Naive thymus-derived CD8-positive, alpha-beta T cell (primary cell): ENCODE measurements at places on chromosomes 11 and 22.

- peak; percentile 31 for DNase-seq
Observed at GRCh38 chr22:39236321-39237317, 8.2 kb downstream of the PDGFB start.

DNA sequence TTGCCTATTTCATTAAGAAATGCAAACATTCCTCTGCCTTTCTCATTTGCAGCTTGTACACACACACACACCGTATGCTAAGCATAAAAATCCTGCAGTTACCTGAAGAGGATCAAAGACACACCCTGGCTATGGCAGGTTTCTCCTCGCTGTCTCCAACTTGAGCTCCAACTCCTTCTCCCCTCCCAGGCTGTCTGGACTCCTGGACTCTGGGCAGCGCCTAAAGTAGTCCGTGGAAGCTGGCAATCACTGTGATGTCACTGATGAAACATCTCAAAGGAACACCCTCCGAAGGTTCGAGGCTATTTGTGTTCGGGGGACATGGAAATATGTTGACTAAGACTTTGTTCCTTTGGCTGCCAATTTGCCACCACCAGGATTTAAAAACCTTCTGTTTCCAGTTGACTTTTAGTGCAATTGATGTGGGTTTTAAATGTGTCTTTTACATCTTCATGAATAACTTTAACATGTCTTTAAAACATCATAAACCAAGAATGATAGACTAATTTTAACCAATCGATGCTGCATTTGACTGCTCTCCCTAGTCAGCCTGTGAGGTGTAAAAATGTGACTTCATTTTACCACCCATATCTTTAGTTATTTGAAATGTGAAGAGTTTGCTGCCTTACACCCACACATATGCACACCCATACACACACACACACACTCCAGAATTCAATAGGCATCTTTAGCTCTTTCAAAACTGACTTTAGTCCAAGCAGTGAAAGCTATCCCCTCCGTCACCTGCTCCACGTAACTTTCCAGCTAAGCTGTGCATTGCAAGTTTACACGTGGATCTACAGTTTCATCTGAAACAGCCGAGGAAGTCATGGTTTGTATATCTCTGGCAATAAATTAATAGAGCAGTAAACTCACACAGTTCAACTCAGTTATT lies at the start of gene SLN:
Gene SLN, minus strand, starts transcription at position 196 of the 895 bp plus-strand sequence.
- no peak for DNase-seq

- no peak for DNase-seq
Observed at GRCh38 chr22:20128902-20129746, 2.5 kb upstream of the ZDHHC8 start.

GRCh38 chr11:74980634-74981033 lies 8.1 kb upstream of the NEU3 start:
- DNase-seq = no peak

GRCh38 chr22:44452531-44453420 lies 45.3 kb downstream of the RTL6 start:
- DNase-seq = no peak

GRCh38 chr11:61611309-61611708 lies 30.4 kb upstream of the SYT7 start:
- DNase-seq = no peak

DNA sequence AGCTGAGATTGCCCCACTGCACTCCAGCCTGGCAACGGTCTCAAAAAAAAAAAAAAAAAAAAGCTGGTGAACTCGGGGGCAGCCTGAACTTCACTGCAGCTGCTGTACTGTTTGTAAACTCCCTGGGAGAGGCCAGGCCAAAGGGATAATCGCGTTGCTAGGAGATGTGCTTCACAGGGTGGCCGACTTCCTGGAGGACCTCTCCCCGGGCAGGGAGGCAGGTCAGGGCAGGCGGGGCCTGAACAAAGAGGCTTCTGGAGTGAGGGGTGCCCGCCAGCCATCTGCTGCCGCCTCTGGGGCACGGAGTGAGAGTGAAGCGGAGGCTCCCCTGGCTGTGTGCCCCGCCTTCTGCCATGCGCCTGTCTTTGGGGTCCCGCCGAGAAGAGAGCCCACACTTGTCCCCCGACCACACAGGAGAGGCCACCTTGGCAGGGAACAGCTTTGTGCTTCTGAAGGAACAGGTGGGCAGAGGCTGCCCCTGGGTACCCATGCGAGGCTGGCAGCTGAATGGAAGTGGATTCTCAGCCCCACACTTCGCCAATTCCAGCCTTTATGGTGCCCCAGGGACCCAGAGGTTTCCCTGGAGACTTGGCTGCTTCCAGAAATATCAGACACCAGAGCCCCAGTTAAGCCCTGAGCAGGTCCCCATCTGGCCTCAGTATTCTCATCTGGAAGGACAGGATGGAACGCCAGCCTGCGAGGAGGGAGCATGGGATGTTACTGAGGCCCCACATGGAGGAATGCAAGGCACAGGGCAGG lies 29.6 kb downstream of the TMEM184B start:
- no peak for DNase-seq

DNA sequence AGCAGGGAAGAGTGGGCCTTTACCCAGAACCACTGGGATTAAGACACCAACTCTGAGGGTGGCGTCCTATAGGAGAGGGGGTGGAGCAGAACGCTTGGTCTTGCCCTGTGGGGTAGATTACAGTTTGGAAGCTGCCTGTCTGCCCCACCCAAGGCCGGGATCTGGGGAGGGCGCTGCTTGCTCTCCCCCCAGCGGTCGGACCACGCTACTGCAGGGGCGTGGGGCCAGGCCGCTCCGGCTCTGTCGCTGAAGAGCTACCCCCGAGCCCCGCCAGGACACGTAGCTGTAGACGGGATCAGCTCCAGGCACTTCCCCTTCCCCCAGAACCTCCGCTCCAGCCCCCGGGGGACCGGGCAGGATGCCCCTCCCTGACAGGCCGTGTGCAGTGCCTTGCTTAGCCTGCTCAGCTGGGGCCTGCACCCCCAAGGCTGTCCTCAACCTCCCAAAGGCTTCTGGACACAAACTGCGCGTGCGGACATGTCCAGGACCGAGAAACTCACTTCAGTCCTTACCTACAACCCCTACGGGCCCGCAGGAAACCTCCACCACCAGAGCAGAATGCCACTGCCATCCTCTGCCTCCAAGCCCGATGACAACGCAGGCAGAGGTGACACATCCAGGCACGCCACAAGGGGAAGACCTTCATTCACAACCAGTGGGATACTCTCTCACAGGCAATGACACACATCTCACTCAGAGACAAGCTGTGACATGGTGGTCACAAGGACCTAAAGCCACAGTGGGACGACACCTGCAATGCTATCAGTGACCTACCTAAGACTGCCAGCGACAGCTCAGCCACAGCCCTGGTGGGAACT lies 3.6 kb downstream of the AHNAK start:
- peak; percentile 72 for DNase-seq

DNA sequence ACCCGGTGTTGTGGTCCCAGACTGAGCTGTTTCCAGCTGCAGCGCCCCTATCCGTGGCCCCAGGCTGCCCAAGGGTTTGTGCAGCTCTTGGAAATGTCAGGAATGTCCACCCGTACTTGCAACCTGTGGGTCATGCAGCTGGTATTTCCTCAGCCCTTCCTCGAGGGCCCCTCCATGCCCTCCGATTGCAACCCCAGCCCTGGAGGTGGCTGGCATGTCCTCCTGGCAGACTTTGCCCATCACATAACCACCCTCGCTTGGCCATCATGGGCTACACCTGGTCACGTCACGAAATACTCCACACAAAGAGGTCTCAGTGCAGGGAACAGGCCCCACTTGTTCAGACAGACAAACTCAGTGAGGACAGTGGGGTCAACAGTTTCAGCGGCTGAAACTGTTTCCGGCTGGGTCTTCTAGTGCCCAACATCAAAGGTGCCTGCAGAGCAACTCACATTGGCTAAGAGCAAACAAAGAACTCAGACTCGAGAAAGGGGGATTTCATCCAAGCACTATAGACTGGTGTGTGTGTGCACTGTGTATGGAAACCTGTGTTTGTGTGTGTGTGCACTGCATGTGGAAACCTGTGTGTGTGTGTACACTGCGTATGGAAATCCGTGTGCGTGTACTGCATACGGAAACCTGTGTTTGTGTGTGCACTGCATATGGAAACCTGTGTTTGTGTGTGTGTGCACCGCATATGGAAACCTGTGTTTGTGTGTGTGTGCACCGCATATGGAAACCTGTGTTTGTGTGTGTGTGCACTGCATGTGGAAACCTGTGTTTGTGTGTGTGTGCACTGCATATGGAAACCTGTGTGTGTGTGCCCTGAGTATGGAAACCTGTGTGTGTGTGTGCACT lies 72.8 kb upstream of the CCND1 start:
- no peak for DNase-seq

DNA sequence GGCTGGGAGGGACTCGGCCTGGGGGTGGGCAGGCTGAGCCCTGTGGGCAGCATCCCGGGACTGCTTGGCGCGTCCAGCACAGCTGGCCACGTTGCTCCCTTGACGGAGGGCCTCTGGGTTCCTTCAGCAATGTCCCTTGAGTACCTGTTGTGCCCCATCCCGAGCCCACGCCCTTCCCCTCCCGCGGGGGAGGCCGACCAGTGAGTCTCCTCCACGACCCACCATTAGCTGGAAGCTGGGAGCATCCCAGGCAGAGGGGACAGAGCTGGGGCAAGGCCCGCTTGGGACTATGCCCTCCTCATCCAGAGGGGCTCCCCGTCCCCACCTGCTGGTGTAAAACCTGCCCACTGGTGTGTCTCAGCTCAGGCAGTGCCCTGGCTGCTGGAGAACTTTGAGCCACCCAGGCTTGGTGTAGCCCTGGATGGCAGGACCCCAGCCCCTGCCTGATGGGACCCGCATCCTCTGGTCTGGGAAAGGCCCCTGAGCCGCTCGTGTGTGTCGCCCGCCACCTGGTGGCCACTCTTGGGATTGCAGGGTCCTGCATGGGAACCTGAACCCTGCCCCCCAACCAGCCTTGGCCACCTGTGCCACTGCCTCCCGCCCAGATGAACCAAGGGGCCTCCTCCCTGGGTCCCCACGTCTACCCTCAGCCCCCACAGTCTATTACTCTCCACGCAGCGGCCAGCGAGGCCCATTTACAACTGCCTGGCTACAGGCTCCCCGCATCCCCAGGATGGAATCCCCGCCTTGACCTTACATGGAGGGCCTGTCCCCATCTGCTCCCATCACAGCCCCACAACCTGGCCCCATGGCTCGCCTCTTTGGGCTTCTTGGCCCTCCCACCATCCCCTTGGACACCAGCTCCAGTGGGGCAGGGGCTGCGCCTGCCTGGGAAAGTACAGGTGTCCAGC lies 16.6 kb upstream of the ARHGAP8 start:
- peak; percentile 65 for DNase-seq

DNA sequence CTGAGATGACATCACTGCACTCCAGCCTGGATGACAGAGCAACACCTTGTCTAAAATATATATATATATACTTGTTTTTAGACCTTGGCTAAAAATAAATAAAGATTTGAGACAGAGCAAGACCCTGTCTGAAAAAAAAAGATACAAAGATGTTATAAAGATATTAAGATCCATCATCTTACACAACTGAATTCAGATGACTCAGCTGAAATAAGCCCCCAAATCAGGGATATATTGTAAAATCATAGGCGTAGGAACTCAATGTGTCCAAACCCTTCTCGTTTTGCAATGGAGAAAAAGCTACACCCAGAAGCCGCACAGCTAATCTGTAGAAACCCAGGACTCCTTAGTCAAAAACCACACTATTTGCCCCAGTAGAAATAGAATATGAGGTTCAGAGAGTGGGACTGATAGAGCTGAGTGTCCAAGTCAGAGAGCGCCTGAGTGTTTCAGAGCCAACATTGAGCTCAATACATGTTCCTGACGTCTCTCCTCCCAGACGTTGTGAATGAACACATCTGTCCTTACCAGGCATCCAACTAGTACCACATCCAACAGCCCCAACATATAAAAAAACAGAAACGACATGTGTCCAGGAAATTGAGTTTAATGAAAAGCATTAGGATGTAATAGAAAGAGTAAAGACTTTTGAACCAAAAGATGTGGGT lies 207.9 kb upstream of the BLID start:
- DNase-seq = no peak

- DNase-seq = no peak
Observed at GRCh38 chr11:119493712-119494111, 70.7 kb upstream of the THY1 start.

- no peak for DNase-seq
Observed at GRCh38 chr11:41286751-41287150, 172.7 kb downstream of the LRRC4C start.

DNA sequence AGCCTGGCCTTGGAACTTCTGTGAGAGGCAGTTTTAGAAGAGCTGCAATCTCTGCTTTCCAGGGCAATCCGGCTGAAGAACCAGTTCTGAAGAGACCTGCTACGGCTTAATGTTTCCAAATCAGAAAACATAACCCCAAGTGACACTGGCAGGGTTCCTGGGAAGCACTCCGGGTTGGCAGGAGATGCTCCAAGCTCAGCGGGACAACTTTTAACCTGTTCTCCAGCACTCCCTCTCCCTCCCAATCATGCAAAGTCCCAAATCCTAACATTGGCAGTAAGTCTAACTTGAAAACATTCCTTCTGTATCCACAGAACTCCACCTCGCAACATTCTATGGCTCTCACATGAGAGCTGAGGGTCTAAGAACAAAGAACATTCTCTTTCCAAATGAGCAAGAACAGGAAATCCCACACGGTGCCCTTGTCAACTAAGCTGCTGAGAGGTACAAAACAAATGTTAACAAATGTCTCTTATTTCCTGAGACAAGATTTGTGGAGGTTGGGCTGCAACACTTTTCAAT lies 48.5 kb upstream of the MN1 start:
- DNase-seq = no peak
